Renal pelvis (tissue), 12 donors: ENCODE measurements at places on chromosomes 7 and 10. TPM values are rescaled to one million over a fixed set of nuclear protein-coding genes. Genes with fewer than 3 reads are reported as not detected.

Gene TCTN3
- polyA plus RNA-seq = 77.6 TPM

Gene TMEM196
- polyA plus RNA-seq = not detected

Gene LRRC18
- not detected for polyA plus RNA-seq

Gene MRPL43
- 103 TPM for polyA plus RNA-seq

Gene PRF1
- polyA plus RNA-seq = 0.40 TPM

Gene UBN2
- polyA plus RNA-seq = 24.1 TPM

Gene SLC18A3
- not detected for polyA plus RNA-seq

Gene IFIT1B
- polyA plus RNA-seq = 0.09 TPM

Gene ST8SIA6
- polyA plus RNA-seq = 1.2 TPM

Gene CPA4
- polyA plus RNA-seq = 0.13 TPM

Gene PLXDC2
- 28.1 TPM for polyA plus RNA-seq

Gene IFIT1
- polyA plus RNA-seq = 18.1 TPM
